AG10803 (cell line): ENCODE measurements at places on chromosomes 5 and 9.

DNA sequence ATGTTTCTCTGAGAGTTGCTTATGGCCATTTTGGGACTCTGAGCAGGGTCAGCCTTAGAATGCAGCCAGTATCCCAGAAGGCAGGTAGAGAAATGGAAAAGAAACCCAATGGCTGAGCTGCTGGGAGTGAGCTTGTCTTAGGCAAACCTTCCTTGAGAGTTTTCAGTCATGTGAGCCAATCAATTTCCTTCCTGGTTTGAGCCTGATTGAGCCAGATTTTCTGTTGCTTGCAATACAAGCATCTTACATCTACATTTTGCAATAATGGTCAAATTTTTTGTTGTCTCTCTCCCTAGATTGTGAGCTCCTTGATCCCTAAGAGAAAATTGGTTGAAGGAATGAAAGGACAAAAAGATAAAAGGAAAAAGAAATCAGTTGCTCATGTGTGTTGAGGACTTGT, 155.3 kb downstream of the SNX18 start:
- DNase-seq: no peak

DNA sequence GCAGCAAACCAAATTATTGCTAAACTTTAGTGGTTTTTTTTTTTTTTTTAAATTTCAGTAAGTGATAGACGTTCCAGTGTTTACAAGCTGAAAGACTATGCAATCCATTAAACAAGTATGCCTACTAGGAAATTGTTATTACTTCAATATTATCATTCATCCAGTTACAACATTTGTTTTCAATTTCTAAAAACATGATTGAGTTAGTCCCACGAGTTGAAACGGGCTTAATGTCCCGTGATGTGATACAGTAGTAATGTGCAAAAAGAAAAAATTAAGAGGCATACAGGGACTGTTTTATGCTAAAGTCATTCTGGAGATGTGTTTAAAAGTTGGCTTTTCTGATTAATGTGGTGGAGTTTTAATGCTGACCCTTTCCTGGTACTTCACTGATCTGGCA, 550.3 kb upstream of the DMAC1 start:
- DNase-seq: no peak

GRCh38 chr9:71209890-71210289, 88.5 kb upstream of the TRPM3 start:
- no peak for DNase-seq

DNA sequence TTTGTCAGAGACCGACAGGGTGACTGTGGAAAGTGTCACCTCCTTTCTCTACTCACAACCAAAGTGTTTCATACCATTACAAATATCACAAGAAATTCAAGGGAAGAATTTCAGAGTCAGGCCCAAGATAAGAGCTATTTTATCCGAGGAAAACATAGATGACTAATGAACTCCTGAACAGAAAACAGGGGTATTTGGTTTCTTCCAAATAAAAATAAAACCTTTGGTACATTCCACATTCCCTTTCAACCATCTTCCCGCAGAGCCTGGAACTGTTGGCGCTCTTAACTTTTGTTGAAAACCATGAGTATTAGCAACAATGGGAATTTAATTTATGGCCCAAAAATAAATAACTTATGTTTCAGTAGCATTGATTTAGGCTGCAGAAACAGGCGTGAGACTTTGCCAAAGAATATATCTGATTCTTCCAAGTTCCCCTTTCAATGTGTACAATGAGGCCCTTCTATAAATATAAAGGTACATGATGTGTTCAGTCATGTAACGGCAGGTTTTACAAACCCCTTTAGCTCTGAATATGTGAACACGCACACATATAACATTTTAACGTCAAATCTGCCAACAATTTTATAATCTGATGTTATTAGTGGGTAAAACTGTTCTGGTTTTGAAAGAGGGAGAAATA, 69.5 kb downstream of the RETREG1 start:
- no peak for DNase-seq

GRCh38 chr5:7537573-7537972, 141.6 kb downstream of the ADCY2 start:
- DNase-seq: no peak

- no peak for DNase-seq
Observed at GRCh38 chr5:88667496-88668201, 215.3 kb downstream of the MEF2C start.
